Kidney capillary endothelial cell (primary cell): ENCODE measurements at places on chromosomes 12 and 14.
A peak's percentile ranks its signal among the peaks of the same experiment; 100 is the strongest.

DNA sequence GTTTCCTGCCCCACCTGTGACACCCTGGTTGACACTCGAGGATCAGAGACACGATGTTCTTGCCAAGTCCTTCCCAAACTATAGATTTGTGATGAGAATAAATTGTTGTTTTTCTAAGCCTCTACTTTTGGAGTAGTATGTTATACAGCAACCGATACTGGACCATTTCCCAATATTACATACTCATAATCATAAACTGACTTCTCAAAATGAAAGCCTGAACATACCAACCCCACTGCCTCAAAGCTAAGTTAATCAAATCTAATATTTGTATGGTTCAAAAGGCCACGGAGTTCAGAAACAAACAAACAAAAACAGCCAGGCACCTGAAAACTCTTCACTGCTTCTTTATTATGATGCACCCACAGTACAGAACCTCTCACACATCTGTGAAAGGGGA, 52.3 kb upstream of the GPHB5 start:
- no peak for DNase-seq

- no peak for DNase-seq
These were observed 442.4 kb upstream of the MGAT4C start for GRCh38 chr12:86698641-86698980.

- no peak for DNase-seq
These were observed 203.6 kb upstream of the PRICKLE1 start for GRCh38 chr12:42793166-42793565.

GRCh38 chr12:52074971-52075724, 4.4 kb upstream of the SMIM41 start:
- DNase-seq, result no peak

DNA sequence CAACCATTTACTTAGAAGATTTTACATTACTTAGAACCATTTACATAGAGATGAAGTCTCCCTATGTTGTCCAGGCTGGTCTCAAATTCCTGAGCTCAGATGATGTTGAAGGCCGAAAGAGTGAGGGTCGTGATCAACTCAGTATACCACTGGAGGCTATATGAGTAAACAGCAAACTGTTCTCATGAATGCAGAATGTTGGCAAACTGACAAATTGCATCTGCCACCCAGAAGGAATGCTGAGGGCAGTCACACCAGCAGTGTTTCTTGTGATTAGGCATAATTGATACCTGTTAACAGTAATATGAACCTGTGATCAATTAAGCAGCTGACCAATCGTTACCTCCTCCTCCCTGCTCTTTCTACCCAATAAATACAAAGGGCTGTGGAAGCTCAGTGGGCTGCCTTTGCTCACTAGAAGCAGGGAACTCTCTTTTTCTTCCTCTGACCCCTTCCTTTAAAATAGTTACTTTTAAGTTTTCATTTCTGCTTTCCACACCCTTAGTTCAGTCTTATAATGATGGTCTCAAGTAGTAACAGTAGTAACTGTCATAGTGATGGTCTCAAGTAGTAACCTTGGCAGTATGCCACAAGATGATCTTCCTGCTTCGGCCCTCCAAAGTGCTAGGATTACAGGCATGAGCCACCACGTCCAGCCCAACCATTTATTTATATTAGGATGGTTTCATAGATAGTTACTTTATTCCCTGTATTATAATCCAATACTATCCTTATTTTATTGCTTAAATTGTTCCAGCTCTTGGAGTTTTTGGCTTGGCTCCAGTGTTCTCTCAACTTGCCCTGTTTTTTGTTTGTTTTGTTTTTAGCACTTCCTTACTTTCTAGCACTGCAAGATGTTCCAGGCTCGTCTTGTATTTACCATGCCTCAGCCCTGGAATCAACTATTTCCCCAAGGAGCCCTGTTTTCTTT, 25.8 kb downstream of the LIMA1 start:
- no peak for DNase-seq

DNA sequence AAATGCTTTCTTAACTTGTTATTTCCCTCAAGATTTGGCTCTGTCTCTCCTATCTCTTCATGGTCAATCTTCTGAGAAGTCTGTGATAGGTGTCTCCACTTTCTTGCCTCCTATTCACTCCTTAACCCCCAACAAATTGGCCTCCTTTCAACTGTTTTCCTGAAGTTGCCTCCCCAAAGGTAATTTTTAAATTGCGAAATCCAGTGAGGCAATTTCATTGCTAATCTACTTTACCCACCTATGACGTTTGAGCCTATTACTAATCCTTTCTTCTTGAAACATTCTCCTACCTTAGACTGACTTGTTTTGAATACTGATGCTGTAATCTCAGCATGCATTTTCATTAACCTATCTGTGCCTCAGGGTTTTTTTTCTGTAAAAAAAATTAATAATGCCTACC, 6.0 kb upstream of the KCNH5 start:
- DNase-seq, result no peak

- peak; percentile 84 for DNase-seq
These were observed 11.4 kb upstream of the RNF34 start for GRCh38 chr12:121388421-121388981.

DNA sequence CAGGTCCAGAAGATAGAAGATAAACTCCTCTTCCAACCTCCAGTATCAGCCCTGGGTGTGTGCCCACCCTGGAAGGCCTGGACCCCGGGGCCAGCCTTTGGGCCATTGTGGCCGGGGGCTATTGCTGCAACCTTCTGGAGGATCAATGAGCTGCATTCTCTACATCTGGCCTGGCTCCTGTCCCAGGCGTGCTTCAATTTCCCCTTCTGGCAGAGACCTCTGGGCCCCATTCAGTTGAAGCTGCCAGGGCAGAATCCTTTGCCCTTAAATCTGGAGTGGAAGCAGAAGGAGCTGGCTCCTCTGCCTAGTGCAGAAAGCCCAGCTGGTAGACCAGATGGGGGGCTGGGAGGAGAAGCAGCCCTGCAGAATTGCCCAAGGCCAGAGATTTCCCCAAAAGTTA, 10.0 kb downstream of the NYNRIN start:
- DNase-seq, result no peak

- peak; percentile 69 for DNase-seq
These were observed 34.0 kb downstream of the EGLN3 start for GRCh38 chr14:33916663-33917565.

GRCh38 chr14:32078858-32079216, 1.7 kb downstream of the ARHGAP5 start:
- DNase-seq, result peak; percentile 30

- no peak for DNase-seq
These were observed 8.0 kb upstream of the WDR20 start for GRCh38 chr14:102131741-102132140.

DNA sequence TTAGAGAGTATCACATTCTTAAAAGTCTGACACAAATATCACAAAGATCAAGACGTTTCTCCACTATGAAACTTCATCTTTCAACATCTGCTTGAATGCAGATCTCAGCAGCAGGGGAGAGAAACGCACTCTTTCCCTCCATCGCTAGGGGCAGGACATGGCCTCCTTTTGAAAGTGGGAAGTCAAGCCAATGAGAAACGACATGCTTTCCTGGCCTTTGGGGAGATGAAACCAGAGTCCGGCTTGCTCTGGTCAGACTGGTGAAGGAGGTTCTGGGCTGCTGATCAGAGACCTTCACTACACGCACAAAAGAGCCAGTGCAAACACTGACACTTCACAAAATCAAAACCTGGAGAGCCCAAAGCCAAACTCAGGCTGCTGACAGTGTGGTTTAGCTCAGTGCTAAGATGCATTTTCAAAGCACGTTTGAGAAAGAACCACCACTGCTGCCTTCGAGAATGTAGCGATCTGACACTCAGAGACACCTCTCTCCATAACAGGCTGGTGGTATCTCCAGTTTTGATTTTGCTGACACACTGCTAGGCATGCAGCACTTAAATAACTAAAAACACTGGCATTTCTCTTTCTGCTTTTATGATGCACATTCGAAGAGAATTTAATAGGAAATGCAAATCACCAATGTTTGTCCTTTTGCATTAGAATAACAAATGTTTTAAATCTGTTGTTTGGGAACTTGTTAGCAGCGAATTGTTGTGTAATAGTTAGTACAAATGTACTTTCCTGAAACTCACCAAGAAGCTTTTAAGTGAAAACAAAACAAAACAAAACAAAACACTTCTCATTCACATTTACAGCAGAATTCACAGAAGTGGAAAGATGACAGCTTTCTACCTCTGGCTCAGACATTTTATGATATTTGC, 93.9 kb upstream of the OVCH1 start:
- DNase-seq, result no peak

GRCh38 chr12:122208073-122208820, 4.7 kb downstream of the B3GNT4 start:
- no peak for DNase-seq

DNA sequence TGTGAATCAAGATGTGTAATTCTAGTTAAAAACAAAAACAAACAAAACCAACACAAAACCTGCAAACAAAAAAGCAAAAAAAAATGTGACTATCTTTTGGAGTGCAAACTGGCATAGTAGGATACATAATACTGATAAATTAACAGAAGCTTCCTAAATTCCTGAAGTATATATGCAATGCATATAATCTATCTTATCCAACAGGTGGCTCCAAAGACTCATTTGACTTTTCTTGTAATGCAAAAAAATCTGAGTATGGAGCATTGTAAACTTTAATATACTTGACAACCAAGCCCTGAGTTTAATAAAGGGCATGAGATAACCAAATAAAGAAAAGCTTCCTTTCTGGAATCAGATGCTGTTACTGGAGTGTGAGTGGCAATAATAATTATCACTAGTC, 1003.6 kb downstream of the FSCB start:
- DNase-seq, result no peak

GRCh38 chr12:32110942-32111341, 4.3 kb downstream of the BICD1 start:
- DNase-seq, result no peak

- no peak for DNase-seq
These were observed 40.6 kb downstream of the SPRING1 start for GRCh38 chr12:116697305-116697704.

GRCh38 chr12:94488463-94488862, 28.8 kb upstream of the CEP83 start:
- no peak for DNase-seq

DNA sequence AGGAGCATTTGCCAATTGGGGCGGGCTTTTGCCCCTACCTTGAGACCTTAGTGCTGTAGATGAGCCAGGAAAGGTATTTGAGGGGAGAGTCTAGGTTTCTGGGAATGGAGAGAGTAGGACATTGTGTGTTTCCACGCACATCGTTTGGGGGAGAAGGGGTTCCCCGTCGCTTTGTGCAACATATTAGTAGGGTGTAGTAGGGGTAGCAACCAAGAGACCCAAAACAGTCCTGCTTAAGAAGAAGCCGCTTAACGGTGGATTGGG, 694 bp upstream of the PTGES3 start:
- DNase-seq, result no peak

- no peak for DNase-seq
These were observed 349.3 kb downstream of the CACNA1C start for GRCh38 chr12:2402073-2402579.

DNA sequence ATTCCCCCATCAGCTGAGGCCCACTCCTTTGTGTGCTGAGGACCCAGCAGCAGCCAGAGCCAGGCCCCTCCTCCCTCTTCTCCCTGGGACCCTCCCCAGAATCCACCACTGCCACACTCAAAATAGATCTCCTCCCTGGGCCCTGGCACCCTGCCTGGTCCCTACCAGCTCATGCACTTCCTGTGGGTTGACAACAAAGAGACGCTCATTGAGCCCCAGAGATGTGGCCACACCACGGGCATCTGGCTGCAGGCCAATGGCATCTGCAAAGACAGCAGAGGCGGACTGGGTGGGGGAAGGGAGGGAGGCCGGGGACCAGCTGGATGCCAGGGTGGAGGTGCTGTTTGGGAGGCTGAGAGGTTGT, 16.0 kb upstream of the ENDOU start:
- DNase-seq, result peak; percentile 62

GRCh38 chr12:47889040-47889439, 15.8 kb downstream of the VDR start:
- no peak for DNase-seq

DNA sequence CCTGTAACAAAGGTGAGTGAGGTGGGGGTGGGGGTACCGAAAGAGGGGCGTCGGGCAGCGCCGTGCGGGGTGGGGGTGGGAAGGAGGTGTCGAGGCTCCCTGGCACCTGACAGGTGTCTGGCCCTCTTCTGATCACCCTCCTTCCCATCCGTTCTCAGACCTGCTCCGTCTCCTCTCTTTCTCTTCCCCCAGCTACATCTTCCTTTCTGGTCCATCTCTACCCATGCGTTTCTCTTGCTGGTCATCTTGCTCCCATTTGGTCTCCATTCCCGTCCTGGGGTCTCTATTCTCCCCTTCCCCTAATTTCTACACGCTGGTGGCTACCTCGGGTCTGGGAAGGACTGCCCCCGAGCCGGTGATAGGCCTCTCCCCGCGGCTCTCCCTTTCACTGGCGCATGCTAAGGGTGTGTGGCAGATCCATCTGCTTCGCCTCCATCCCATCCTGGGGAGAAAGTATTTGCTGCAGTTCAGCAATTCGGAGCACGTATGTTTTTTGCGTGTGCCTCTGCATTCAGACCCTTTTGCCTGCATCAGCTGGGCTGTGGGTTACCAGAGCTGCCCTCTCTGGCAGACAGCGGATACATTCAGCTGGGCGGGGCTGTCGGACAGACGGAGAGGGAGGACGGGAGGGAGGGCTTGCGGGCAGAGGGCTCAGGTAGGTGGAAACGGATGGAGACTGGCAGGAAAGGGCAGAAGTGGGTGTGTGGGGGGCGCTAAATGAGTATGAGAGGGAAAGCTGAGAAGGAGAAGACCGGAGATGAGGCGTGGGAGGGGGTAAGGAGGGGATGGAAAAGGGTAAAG, 730 bp downstream of the CLSTN3 start:
- no peak for DNase-seq

DNA sequence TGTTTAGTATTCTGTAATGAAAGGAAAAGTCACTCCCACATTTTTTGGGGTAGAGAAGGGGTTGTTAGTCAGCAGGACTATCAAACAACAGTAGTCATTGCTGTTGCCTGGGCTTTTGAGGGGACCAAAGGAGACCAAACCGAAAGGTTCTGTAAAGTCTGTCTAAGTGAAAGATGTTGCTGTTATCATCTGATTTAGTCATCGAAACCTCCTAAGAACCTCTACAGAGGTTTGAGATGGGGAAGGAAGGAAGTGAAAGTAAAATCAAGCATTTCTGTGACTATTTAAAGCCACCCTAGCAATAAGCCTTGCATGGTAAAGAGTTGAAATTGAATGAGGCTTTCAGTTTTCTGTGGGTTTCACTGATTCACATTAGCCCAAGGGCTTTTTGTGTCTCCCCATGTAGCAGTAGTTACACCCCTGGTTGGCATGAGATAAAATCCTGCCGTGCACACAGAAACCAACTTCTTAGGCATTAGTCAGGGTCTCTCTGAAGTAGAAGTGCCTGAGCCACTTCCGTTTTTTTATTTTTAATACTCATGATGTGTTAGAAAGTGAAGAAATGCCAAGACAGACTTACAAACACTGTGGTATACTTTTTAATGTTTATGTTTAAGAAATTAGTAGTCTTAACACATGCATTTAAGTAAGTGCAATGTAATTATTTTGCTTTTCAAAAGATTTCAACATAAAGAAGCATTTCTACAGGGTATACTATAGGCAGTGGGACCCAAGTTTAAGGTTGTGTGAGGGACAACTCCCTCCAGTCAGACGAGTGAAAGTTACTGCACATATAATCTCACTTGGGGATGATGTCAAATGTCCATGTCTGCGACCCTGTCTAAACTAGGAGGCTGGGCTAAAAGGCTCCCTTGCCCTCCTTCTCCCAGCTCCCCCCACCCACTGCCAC, 50.4 kb downstream of the DYRK2 start:
- no peak for DNase-seq
